ENCODE measurements at places on chromosomes 6 and 20.

GRCh38 chr6:123967905-123968304, 164.2 kb downstream of the NKAIN2 start:
- no peak for DNase-seq

GRCh38 chr6:18263418-18264218, 712 bp downstream of the DEK start:
- no peak for DNase-seq

- DNase-seq, result no peak
These were observed 19.1 kb upstream of the BNIP5 start for GRCh38 chr6:36355819-36356218.

GRCh38 chr6:166676270-166676860, 49.3 kb upstream of the RPS6KA2 start:
- DNase-seq, result no peak

DNA sequence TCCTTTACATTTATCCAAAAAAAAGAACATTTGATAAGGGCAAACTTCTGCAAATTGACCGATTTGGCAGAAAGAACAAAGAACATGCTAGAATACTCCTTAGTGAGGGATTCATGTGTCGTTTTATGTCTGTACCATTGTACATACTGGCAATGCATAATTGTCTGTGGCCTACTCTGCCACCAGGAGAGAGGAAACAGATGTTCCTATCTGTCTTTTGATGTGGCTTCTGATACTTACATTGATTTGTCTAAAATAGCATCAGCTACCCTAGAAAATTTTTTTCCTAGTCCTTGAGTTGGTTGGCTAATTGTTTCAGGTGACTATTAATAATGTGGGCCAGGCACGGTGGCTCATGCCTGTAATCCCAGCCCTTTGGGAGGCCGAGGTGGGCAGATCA, 654.1 kb downstream of the KIF16B start:
- no peak for DNase-seq

DNA sequence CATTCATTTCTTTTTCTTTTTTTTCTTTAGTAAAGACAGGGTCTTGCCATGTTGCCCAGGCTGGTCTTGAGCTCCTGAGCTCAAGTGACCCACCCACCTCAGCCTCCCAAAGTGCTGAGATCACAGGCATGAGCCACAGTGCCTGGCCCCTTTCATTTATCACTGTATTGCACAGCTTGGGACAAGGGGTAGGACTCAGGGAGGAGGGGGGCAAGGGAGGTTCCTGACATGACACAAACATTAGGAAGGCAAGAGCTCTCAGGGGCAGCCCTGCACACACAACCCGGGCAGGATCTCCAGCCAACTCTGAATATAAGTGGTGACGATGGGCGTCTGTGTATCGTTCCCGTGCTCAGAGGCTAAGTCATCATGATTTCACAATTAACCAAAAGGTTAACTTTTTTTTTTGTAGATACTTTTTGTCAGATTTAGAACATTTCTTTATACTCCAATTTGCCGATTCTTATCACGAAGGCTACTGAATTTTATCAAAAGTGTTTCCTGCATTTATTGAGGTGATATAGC, 19.9 kb downstream of the SLC2A4RG start:
- DNase-seq, result no peak

DNA sequence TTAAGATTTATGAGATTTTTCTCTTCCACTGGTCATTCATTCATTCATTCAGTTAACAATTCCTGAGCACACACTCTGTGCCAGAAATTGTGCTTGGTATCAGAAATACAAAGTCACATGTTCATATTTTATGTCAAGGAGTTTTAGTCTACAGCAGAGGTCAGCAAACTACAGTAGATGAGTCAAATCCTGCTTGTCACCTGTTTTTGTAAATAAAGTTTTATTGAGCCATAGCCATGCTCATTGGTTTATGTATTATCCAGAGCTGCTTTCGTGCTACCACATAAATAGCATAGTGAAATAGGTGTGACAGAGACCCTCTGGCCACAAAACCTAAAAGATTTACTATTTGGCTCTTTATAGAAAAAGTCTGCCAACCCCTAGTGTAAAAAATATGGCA, 46.8 kb downstream of the THEMIS start:
- DNase-seq, result no peak

Data from H1 (cell line).